Right atrium auricular region (tissue), 2 donors: ENCODE measurements at places on chromosomes 12 and 14. TPM values are rescaled to one million over a fixed set of nuclear protein-coding genes. Genes with fewer than 3 reads are reported as not detected.

- DNase-seq: no peak
These were observed 10.1 kb downstream of the PPP1CC start for GRCh38 chr12:110732572-110732971.

DNA sequence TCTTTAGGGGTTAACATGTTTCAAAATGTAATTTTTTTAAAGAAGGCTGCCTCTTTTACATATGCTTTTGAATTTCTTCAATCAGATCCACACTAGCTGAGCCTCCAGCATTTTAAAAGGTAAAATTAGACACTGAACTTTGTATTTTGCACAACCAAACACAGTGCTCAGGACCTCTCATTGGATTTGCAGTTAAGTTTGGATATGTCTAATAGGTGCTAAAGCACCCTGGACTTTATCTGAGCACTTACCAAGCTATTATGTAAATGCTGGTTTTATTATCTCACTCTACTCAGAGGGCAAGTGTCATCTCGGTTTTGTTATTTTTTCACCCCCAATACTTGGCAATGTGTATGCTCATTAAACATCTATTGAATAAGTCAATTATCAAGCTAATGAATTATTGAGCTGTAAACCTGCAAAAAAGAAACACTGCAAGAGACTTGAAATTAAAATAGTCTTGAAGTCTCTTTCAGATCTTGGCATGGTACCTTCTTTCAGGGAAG, 150.7 kb downstream of the KIF21A start:
- DNase-seq: no peak

The MGP gene
- total RNA-seq: 454 TPM

- DNase-seq: no peak
These were observed 85.7 kb downstream of the AKAP6 start for GRCh38 chr14:32414808-32415255.

DNA sequence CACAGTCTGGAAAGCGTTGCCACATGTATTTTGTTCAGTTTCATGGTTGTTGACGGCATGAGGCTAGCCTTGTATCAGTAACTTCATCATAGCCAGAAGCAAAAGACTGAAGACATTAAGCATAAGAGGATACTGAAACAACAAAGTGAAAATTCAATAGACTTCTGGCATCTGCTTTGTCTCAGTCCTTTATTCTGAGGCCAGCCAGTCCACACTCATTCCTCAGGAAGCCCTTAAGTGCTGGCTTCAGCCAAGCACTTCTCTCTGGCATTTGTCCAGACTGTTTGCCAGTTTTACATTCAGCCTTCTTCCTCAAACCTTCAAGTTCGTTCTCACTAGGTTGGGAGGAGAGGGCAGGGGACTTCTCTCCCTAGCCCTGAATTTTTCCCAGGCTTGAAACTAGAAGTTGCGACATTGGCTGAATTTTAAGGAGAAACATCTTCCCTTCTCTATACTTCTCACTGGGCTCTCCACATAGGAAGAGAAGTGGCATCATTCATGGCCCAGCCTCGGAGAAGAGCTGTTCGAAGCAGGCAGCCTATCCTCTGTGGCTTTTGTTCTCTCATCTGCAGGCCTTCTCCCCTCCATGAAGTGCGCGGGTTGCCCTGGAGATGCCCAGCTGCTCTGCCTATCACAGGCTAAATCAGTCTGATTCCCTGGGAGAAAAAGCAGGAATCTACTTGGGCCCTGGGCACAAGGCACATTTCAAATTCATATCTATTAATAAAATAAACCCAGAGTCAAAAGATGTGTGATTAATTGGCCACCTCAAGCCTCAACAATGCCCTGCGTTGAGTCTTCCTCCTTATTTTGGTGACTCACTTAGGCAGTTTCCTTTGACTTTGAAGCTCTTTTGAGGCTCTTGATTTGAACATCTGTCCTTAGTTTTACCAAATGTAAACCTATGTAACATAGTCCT, 130.9 kb upstream of the PLEKHA5 start:
- no peak for DNase-seq

The TOMM20L gene
- not detected for total RNA-seq

GRCh38 chr12:15928346-15928745, 17.2 kb downstream of the DERA start:
- DNase-seq: no peak

- DNase-seq: no peak
These were observed 23.0 kb downstream of the ZBTB39 start for GRCh38 chr12:56983386-56983785.

- DNase-seq: no peak
These were observed 58.1 kb downstream of the ETV6 start for GRCh38 chr12:11707535-11707934.

GRCh38 chr12:76784600-76785051, 20.7 kb downstream of the ZDHHC17 start:
- DNase-seq: no peak

The ASPG gene
- 78.5 TPM for total RNA-seq

DNA sequence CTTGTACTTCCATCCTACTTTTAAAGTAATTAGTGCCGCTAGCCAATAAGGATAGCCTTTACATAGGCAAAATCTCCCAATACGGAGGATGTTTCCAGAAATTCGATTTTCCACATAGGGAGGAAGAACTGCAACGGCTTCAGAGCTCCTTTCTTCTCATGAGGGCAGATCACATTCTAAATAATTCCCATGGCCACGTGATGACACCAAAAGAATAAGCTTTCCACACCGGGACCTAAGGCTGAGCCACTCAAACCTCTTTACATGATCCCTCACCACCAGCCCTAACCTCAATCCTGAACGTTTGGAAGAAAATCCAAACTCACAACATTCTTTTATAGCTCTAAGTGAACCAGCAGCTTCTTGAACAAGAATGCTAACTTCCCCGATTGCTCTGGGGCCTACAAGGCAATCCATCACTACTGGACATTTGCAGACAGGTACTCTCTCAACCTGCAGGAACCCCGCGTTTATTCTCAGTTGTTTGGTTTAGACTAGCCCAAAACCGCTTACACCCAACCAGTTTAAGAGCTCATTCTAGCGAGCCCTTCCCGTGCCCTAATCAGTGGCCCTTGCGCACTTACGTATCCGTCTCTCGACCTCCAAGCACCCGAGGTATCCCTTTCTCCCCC, 884 bp downstream of the CAPRIN2 start:
- DNase-seq: no peak

The PZP gene
- total RNA-seq: not detected

GRCh38 chr12:50533203-50533584, 28.4 kb downstream of the DIP2B start:
- no peak for DNase-seq

- DNase-seq: no peak
These were observed 470.9 kb downstream of the VRK1 start for GRCh38 chr14:97268097-97268496.

The LRRC23 gene
- total RNA-seq: 8.4 TPM

DNA sequence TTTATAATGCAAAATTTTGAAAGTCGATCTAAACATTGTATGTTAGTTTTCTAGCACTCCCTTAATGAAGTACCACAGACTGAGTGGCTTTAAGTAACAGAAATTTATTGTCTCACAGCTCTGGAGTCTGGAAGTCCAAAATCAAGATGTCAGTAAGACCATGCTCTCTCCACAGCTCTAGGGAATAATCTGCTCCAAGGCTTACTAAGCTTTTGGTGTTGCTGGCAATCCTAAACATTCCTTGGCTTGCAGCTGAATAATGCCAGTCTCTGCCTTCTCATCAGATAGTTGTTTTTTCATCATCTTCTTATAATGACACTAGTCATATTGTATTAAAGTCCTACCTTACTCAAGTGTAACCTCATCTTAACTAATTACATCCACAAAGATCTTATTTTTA, 102.2 kb downstream of the RASSF9 start:
- DNase-seq: no peak

DNA sequence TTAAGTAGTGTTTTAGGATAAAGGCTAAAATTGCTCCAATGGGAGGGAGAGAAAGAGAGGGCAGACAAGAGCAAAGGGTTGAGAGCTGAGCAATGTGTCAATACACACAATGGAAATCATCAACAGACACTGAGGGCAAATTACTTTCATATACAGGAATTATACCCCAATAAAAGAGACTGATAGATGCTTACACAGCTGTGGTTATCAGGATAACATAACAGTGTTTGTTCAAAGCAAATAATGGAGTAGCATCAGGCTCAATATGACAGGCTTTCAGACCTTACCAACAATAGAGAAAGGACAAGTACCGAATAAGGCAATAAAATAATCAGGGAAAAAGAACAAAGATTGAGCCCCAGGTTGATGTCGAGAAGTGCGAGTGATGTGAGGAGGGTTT, 53.4 kb upstream of the DIO2 start:
- DNase-seq: no peak

DNA sequence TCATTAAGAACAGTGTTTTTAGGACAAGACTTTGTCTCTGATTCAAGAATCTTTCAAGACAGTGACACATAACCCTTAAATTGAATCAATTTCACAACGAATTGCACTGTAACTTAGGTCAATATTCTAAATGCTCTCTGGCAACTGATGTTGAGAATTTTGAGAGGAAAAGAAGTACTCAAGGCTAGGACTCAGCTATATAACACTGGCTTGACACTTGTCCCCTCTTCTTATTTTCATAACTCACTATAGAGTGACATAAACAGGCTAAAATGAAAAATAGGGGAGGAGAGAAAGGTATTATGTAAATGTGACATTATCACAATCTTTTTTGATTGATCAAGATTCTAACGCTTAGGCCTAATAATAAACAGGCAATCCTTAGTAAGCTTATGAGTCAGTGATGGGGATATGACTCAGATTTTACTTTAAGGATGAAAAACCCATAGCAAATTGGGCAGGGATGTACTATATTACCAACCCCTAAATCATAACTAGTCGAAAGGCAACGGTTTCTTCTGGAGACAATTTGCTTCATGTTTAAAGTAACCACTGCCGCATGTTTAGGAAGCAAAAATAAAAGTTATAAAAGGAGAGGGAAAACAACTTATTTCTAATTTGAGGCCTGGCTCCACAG, 10.9 kb downstream of the BTG1 start:
- DNase-seq: no peak

- DNase-seq: no peak
These were observed 2.3 kb downstream of the MMP14 start for GRCh38 chr14:22838631-22839041.

DNA sequence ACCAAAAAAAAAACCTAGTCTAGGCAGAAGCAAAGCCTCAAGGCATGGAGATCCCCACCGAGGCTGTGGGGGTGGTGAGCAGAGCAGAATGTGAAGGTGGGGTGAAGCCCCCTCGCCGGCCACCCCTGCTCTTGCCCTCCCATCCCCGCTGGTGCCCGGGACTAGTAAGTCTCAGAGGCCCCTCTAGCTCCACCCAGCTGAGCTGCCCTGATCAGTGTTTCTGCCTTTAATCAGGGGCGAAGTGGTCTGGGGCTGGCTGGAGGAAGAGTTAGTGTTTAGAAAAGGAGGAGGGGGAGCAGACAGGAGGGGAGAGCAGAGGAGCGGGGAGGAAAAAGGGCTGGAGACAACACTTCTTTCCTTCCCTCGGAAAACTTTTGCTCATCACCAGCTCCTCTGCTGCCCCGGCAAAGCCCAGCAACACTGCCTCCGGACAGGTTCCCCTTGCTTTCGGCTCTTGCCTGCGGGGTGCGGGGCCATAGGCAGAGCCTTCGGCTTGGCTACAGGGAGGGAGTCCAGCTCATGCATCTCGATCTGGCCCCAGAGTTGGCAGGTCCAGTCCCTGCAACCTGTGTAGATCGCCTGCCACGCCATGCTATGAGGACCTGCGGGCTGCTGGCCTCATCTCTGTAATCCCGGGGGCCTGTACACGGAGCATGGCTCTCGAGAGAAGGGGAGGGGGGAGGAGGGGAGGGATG, 3.4 kb upstream of the DLK1 start:
- no peak for DNase-seq

The KRT77 gene
- total RNA-seq: not detected

DNA sequence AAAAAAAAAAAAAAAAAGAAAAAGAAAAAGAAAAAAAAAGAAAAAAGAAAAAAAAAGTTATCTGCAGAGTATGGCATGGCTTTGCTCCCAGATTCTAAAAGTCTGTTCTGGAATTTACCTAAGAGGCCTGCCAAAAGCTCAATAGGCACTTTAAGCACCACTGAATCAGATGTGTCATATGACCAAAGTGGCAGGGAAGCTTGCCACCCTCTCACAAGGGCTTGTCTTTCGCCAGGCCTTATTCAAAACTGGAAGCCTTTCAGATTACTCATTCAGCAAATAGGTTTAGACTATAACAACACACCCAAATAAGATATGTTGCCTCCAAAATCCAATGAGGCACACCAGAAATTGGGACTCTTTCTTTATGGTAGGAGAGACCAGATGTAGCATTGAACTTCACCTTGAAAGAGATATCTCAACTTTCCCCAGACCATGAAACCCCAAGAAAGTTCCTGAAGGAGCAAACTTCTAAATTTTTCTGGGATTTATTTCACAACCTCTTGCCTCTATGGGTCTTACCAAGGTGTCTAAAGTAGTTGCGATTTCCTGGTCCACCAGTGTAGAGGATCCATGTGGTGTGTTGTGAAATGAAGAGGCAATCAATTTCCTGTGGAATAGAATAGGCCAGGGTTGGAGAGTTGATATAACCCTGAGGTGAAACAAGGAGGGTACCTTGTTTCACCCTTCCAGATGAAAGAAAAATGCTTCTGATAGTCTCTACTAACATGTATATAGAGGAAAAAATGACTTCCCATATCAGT, 218.8 kb downstream of the DAD1 start:
- no peak for DNase-seq

DNA sequence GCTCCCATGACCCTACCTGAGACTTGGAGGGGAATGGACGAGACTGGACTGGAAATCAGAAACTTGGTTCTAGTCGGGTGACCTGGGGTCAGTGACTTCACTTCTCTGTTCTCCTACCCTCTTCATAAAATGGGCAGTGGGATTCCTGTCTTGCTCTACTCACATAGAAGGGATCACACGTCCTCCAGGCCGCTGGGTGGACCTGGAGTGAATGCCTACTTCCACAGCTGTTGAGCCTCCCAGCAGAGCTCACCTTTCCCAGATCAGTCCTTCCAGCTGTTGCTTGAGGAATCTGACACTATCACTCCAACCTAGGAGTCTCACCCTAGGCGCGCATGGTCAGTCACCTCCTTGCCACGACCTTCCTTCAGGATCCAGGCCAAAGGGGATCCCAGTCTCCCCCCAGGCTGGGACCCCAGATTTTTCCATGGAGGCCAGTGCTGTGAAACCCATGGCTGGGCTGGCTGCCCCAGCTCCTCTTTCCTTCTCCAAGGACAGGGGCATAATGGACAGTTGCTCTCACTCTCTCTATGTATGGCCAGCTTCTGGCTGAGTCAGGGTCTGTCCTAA, 637 bp downstream of the ACVRL1 start:
- no peak for DNase-seq

The FOXG1 gene
- total RNA-seq: not detected
